ENCODE measurements at places on chromosomes 5 and 9. TPM values are rescaled to one million over a fixed set of nuclear protein-coding genes. Genes with fewer than 3 reads are reported as not detected.

VLDLR gene
- 4.0 TPM for polyA plus RNA-seq

SLC6A18 gene
- polyA plus RNA-seq = not detected

SPINK6 gene
- not detected for polyA plus RNA-seq

FAM221B gene
- not detected for polyA plus RNA-seq

LECT2 gene
- polyA plus RNA-seq = not detected

ORM2 gene
- polyA plus RNA-seq = 0.38 TPM

FRMD3 gene
- polyA plus RNA-seq = 8.3 TPM

C5orf46 gene
- not detected for polyA plus RNA-seq

CYSRT1 gene
- 1.2 TPM for polyA plus RNA-seq

PCDHGB2 gene
- polyA plus RNA-seq = not detected

CD72 gene
- 1.4 TPM for polyA plus RNA-seq

PCDHGB1 gene
- not detected for polyA plus RNA-seq

INSL6 gene
- not detected for polyA plus RNA-seq

FOXI1 gene
- 0.06 TPM for polyA plus RNA-seq

MYOT gene
- polyA plus RNA-seq = 5.8 TPM

SLCO4C1 gene
- polyA plus RNA-seq = 0.38 TPM

NMUR2 gene
- polyA plus RNA-seq = not detected

SMIM32 gene
- 8.6 TPM for polyA plus RNA-seq

CACNA1B gene
- under 0.01 TPM for polyA plus RNA-seq

C8G gene
- polyA plus RNA-seq = 11.1 TPM

DNAH5 gene
- 0.04 TPM for polyA plus RNA-seq

Measured in sigmoid colon (tissue), 7 donors.